ENCODE measurements at places on chromosomes 7 and 10.

DNA sequence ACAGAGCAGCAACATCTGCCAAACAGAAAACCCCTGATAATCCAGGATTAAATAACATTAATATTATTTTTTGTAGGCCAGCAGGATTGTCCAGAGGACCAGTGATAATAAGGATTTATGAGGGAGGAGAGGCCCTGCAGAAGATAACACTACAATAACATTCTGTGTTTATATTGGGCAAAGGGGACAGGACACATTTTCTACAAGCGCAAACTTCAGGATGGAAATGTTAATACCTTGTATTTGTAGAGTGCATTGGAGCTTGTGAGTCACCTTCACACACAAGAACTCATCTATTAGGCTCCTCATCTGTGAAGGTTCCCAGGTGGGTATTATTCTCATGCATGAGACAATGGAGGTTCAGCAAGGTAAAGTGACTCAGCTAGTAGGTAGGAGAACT lies 51.0 kb downstream of the BAMBI start:
- no peak for DNase-seq

DNA sequence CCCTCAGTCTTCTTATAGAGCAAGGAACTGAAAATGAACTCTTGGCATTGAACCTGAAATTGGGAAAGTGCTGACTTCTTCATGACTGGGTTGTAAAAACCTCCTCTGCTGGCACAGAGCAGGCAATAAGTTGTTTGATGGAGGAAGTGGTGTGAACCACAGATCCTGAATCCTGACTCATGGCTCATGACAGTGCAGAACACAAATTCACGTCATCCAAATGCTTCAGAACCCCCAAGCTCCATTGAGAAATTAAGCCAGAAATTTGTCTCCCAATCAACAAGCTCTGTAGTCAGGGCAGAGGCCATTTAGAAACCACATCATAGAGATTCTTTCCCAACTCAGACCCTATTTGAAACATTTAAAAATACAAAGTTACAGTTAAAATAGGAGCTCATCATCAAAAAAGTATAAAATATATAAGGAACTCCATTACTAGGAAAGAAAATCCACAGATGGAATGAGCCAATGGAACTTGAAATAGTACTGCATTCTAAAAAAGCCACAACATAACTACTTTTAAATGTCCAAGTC lies 10.3 kb upstream of the STK17A start:
- DNase-seq, result peak; percentile 100

DNA sequence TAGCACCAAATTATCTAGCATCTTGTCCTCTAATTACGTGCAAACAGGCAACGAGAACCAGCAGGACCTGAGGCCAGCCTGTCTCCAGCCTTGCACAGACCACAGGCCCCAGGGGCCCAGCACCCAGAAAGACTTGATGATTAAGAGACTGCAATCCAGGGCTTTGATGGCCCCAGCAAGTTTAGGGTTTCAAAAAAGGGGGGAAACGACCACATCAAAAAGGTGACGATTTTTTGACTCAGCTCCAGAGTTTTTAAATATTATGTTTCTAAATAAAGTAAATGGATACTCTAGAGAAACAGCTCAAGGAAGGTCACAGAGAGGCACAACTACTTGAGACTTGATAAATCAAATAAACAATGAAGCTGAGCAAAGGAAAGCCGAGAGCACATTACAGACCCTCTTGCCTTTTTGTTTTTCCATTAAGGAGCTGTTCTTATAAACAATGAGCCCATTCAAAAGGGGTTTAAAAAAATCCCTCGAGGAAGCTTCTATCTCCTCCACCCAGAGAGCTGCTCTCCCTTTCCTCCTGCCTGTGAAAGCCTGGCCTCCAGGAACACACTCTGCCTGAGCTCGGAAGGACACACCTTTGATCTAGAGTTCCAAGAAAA lies 44.1 kb downstream of the GLI3 start:
- DNase-seq, result peak; percentile 81

- DNase-seq, result no peak
Observed at GRCh38 chr7:100190048-100190711, 12.5 kb downstream of the STAG3 start.

DNA sequence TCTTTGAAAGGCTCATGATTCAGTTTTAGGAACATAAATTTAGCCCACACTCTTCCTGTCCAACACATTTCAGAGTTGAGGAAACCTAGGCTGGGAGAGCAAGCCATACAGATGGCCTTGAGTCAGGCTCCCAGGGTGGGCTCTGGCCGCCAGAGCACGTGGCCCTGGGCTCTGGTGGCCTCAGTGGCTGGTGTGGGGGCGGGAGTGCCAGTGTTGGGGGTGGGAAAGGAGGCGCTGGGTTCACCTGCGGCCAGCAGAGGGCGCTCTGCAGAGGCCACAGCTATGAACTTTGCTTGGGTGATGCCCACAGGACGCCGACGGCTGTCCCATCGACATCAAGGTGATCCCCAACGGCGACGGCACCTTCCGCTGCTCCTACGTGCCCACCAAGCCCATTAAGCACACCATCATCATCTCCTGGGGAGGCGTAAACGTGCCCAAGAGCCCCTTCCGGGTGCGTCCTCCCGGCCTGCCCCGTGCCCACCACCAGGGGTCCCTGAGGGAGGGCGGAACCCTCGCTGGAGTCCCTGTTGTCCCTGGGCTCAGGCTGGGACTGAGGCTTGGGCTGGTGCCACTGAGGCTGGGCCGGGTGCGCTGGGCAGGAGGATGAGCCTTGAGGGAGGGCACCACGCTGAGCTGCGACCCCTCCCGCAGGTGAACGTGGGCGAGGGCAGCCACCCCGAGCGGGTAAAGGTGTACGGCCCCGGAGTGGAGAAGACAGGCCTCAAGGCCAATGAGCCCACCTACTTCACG lies 11.9 kb downstream of the FLNC start:
- no peak for DNase-seq

- no peak for DNase-seq
Observed at GRCh38 chr10:129494176-129494575, 27.1 kb downstream of the MGMT start.

- DNase-seq, result no peak
Observed at GRCh38 chr10:71990706-71991269, 26.6 kb downstream of the CHST3 start.

DNA sequence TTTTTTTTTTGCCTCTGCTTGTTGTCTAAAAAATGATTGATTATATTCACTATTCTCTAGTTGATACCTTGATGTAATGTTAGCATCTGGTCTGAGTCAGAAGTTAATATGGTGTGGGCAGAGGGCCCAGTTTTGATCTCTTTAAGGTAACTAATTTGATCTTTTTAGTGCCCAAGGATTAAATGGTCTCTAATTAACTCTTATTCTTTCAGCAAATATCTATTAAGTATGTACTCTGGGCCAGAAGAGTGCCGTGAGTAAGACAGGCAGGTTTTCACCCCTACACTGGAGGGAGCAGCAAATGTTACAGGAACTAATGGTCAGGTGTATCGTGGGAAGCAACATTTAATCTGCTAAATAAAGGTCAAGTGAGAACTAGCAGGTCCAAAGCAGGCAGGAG lies 144.6 kb upstream of the COL1A2 start:
- DNase-seq, result peak; percentile 24

DNA sequence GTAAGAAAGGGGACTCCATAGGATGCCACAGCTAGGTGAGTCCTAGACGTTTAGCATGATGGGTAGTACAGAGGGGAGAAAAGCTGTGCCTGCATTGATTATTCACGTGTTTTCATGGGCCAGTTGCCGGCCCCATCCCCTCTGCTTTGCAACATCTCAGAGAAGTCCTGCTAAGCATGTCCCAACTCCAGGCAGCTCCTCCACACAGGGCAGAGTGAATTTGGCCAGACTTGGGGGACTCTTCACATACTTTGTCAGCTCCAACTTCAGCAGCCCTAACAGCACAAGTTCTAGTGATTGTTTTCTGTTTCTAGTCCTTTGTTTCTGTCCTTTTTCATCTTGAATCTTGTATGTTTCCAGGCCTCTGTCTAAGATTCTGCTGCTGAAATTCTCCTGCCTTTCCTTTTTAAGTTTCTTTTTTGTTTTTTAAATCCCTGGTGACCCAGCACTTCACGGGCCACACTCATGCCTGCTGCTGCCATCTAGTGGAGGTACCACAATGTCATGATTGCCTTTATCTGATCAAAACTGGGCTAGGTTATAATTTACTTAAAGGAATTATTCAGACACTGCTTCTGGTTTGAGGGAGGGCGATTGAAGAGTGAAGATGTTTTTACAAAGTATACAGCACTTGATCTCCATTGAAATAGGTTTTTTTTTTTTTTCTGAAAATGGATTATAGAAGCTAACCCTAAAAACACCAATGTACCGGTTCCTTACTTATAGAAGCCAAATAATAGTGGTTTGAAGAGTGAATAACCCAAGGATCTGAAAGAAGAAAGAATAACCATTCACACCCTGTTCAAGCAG lies 276.9 kb downstream of the CSTF2T start:
- DNase-seq, result peak; percentile 53

- no peak for DNase-seq
Observed at GRCh38 chr10:83142074-83142563, 997.2 kb upstream of the GHITM start.

- peak; percentile 51 for DNase-seq
Observed at GRCh38 chr7:142808461-142808801, 37.7 kb downstream of the PRSS2 start.

GRCh38 chr10:132786884-132787494 lies 1.0 kb upstream of the NKX6-2 start:
- no peak for DNase-seq

GRCh38 chr7:6705959-6706665 lies 635 bp downstream of the ZNF12 start:
- peak; percentile 43 for DNase-seq

DNA sequence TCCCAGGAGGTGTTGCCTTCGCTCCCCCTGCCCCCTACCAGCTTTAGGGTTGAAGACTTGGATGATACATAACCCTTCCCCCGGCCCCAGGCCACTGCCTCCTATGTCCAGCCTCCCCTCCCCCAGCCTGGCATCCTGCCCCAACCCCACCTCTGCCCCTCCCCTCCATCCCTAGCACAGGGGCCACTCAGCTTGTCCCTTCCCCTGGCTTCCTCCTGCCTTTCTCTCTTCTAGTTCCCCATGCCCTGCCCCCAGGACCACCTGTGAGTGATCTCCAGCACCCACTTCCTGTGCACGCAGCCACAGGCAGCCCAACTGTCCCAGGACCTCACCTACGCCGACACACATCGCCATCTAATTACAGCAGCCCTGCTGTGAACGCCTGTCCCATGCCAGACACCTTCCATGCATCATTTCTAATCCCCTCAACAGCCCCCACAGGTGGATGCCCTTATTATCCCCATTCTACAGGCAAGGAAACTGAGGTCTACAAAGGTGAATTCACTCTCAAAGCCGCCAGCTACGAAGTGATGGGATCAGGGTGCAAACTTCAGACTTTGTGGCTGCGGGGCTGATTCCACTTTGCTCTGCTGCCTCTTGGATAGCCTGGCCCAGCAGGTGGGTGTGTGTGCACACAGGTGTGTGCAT lies 82.4 kb upstream of the CHST15 start:
- no peak for DNase-seq

DNA sequence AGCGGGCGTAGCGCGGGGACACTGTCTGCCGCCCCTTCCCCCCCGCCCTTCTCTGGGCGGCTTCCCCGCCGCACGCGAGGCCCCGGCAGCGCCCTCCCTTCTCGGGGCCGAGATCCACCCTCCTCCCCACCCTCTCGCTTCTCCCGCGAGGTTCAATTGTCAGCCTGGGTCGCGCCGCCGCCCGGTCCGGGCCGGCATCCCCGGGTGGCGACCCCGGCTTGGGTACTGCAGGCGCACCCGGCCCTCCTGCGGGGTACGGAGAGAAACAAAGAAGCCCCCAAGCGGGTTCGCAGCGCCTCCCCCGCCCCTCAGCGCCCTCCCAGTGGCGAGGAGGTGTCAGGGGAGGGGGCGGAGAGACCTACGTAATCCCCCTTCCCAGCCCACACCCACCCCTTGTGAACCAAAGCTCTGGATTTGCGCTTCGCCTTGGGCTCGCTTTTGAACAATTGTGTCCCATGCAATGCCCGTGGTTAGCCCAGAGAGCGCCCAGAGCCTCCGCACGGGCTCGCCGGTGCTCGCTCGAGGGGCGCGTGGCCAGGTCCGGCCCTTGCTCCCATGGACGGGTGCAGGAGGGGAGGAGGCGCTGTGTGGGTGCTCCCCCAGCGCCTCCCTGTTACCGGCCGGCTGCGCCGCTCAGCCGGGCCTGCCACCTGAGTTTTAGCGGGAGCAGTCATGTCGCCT lies 634 bp downstream of the HECW1 start:
- peak; percentile 30 for DNase-seq

DNA sequence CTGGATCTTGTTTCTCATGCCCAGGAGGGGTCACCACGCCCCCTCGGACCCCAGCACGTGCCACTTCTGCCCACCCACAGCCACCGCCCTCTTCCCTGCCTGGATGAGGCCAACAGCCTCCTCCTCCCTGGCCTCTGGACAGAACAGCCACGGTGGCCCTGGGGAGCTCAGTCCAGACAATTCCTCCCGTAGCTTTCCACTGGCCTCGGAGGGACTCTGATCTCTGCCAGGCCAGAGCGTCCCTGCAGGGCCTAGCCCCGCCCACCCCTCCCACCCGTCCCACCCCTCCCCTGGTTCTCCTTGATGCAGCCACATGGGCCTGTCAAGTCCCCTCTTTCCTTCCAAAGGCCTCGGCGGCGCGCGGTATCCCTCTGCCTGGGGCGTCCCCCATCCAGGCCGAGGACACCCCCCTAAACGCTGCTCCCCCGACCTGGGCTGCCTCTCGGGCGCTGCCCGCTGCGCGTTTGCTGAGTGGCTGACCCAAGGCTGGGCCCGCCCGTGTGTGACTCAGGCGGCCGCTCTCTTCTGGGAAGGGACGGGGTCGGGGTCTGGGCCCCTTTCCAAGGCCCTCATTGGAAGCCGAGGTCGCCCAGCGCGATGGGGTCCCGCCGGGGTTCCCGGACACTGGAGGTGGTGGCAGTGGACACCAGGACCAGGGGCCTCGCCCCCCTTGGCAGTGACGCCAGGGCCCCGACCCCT lies 557 bp downstream of the TMEM120A start:
- peak; percentile 74 for DNase-seq

GRCh38 chr10:125132344-125132743 lies 28.0 kb downstream of the CTBP2 start:
- DNase-seq, result no peak

GRCh38 chr7:66296557-66296956 lies 91.4 kb downstream of the TPST1 start:
- DNase-seq, result no peak

- no peak for DNase-seq
Observed at GRCh38 chr10:71248210-71248609, 35.8 kb downstream of the UNC5B start.

- no peak for DNase-seq
Observed at GRCh38 chr10:4383651-4384098, 442.3 kb upstream of the AKR1E2 start.

DNA sequence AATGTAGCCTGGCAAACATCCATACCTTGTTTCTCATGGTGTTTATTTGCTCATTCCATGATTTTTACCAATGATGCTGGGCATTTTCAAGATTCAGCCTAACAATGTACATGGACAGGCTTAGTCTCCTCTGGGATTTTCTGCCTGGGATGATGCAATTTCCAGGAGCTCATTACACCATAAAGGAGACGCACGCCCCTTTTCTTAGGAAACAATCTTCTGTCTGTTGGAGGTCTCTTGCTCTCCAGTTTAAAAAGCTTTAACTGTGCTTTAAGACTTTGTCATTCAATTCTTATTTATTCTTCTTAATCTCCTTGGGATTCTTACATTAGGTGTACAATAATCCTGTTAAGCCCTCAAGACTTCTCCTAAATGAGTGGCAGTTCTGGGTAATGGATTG lies 150.3 kb upstream of the NRP1 start:
- DNase-seq, result no peak

Data from M059J (cell line).